Non-pigmented ciliary epithelial cell (primary cell): ENCODE measurements at places on chromosomes 12 and 14.

DNA sequence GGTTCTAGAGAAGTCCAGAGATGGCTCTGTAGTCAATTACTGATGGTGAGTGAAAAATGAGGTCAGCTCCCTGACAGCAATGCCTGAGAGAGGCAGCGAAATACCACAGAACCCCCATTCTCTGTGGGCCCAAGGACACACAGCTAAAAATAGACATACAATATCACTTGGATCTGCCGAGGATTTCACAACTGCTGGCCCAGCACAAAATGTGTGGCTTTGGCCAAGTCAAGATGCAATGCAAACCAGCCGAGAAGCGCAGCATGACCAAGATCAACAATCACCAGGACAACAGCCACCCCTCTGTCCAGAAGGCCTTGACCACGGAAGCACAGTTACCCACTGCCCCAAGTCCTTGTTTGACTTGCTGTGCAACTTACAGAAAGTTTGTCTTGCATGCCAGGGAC, 52.2 kb downstream of the CKAP4 start:
- DNase-seq, result peak; percentile 43

DNA sequence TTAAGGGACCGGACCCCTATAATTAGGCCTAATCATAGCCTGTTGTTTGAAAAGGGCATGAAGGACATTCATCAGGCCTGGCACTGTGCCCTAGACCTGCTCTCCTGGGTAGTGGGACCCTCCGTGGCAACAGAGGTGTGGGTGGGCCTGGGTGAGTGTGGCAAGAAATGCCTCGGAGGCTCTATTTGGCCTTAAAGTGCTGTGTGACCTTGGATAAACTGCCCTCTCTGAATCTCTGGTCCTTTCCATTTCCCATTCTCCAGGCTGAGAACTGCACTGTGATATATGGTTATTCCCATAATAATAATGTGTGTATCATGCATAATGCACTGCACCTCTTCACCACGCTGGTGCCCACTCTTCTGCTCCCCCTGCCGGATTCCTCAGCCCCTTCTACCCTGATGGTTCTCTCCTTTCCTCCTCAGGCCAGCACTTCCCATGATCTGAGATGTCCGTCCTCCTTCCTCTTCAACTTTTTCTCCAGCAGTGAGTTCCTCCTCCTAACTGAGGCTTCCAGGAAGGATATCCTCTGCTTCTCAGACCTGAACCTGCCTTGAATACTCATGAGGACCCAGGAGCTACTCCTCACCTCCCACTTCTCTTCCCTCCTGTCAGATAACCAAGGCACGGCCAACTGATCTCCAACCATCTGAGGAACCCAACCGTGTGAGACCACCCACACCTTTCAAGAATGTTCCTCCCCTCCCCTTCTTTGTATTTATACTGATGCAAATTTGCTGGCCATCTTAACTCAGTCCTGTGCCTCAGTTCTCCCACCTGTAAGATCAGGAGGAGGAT, 111.0 kb upstream of the PZP start:
- no peak for DNase-seq

DNA sequence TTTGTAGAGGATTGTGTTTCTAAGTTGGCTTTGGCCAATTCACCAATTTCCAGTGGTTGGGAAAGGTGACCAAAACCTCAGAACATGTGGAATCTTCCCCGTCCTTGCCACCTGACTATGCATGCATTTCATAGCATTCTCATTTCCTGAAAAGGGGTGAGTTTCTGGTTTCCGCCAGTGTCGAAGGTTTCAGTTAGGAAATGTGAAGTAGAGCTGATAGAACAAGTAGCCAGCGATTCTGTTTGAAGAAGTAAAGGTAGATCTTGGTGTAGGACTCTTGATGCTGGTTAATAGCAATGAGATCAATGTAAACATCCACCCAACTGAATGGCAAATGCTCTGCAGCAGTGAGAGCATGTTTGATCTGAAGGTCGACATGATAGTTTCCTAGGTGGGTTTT, 15.9 kb downstream of the SMOC1 start:
- no peak for DNase-seq

DNA sequence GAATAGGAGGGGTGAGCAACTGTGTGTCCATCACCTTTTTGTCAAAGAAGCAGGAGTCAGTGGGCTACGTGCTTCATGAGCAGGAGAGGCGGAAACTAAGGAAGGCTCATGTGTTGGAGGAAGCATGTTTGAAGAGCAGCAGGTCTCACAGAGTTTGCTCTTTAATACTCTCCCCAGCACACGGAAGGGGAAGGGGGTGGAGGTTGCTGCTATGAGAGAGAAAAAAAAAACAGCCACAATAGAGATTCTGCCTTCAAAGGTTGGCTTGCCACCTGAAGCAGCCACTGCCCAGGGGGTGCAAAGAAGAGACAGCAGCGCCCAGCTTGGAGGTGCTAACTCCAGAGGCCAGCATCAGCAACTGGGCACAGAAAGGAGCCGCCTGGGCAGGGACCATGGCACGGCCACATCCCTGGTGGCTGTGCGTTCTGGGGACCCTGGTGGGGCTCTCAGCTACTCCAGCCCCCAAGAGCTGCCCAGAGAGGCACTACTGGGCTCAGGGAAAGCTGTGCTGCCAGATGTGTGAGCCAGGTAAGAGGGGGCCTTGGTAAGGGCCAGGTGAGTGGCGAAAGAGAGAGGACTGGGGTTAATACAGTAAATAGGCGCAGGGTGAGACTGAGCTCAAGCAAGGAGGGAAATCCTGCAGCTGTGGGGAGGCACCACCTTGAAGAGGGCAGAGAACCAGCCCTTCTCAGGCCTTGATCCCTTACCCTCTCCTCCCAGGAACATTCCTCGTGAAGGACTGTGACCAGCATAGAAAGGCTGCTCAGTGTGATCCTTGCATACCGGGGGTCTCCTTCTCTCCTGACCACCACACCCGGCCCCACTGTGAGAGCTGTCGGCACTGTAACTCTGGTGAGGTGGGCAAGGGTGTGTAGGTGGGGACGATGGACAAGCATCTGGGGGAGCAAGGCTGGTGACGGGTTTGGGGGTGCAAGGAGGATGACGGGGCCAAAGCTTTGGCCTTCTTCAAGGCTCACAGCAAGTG, at the start of gene CD27:
Gene CD27 (plus strand): TSS at position 252 of the 985 bp plus-strand sequence. CDS start 141 bp downstream, at position 393.
- no peak for DNase-seq

GRCh38 chr12:52401526-52401925, 4.6 kb downstream of the KRT82 start:
- DNase-seq, result no peak

DNA sequence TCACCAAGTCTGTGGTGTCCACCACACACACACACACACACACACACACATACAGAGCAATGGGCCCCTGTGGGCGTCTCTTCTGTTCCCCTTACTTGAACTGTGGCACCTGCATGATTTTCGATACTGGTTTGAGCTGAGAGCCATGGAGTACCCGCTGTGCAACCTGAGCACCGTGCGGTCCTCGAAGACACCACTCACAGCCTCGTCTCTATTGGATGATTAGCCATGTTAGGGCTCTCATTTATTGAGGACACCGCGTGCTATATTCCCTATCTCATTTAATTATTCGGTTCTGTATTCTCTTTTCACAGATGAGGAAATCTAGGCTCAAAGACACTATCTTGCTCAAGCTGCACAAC, 623 bp upstream of the C14orf132 start:
- no peak for DNase-seq

GRCh38 chr12:31951008-31951407, 8.2 kb upstream of the RESF1 start:
- DNase-seq, result no peak

DNA sequence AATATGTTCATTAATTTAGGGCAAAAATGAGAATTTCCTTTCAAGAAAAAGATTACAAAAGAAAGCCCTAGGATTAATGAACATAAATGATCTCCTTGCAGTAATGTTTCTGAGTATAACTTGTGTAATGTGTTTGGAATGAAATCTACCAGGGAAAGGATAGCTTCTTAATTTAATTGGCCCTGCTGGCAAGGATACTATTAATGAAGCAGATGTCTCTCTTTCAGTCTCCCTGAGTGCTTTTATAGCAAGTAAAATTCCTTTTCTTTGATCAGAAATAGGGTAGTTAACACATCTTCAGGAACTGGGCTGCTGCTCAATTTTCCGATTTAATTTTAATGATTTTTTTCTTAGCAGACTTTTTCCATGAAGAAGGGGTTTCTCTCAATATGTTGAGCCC, 379.4 kb upstream of the PDE3A start:
- no peak for DNase-seq

- no peak for DNase-seq
Measured at GRCh38 chr12:119772431-119772830, 104.5 kb downstream of the PRKAB1 start.

- DNase-seq, result no peak
Measured at GRCh38 chr14:89198544-89199329, 218.3 kb downstream of the FOXN3 start.

DNA sequence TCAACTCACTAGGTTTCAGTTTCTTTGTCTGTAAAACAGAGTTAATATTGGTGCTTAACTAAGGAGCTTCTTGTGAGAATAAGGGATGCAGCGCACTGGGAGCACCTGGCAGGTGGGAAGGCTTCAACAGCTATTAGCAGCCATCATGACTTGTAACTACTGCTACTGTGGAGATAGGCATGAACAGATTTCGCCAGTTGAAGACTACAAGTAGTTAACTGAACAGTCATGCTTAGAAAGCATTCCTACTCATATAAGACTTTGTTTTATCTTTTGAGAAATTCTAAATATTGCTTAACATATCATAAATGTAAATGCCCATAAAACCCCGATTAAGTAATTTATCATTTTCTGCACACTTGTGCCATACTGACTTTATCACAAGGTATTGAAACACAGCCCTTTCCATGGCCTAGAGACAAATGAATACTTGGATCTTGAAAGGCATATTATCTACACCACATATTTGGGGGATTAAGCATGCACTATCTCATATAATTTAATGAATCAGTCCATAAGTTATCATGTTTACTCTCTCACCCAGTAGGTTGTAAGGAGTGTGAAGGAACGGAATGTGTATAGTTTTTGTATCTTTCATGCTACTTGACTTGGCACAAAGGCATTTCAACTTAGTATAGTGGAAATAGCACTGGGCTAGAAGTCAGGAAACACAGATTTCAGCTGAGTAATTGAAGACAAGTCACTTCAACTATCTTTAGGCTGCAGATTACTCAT, 16.1 kb downstream of the NTN4 start:
- DNase-seq, result no peak

GRCh38 chr14:79464468-79464867, 746.8 kb downstream of the DIO2 start:
- peak; percentile 18 for DNase-seq

GRCh38 chr12:111056618-111057521, 136.5 kb upstream of the MYL2 start:
- no peak for DNase-seq

- DNase-seq, result peak; percentile 67
Measured at GRCh38 chr14:49946320-49947141, 53.6 kb downstream of the ARF6 start.

GRCh38 chr12:12098691-12099015, 27.9 kb downstream of the BCL2L14 start:
- no peak for DNase-seq

GRCh38 chr14:22039938-22040780, 366.5 kb upstream of the OR4E1 start:
- no peak for DNase-seq

GRCh38 chr12:117105902-117106301, 6.7 kb upstream of the TESC start:
- DNase-seq, result no peak

GRCh38 chr12:62862259-62862881, 72.6 kb downstream of the PPM1H start:
- DNase-seq, result no peak

GRCh38 chr14:65231286-65231980, 129.1 kb upstream of the MAX start:
- DNase-seq, result no peak

- DNase-seq, result no peak
Measured at GRCh38 chr14:65025818-65026217, 39.1 kb downstream of the FNTB start.

GRCh38 chr14:76877871-76878270, 51.7 kb downstream of the LRRC74A start:
- DNase-seq, result no peak

DNA sequence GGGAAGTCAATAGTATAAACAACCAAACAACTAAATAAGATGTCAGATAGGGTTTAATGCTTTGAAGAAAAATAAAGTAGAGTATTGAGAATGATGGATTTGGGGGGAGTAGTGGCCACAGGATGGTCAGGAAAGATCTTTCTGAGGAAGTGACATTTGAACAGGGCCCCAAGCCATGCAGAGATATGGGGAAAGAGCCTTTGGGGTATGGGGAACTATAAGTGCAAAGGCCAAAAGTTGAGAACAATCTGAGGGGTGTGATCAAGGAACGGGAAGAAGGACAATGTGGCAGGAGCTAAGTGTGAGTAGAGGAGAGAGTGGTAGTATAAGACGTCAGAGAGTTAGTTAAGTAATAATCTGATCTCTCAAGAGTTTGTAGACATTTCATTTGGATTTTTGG, 1.3 kb downstream of the MRPS35 start:
- no peak for DNase-seq

- DNase-seq, result no peak
Measured at GRCh38 chr14:97218691-97219430, 421.7 kb downstream of the VRK1 start.

DNA sequence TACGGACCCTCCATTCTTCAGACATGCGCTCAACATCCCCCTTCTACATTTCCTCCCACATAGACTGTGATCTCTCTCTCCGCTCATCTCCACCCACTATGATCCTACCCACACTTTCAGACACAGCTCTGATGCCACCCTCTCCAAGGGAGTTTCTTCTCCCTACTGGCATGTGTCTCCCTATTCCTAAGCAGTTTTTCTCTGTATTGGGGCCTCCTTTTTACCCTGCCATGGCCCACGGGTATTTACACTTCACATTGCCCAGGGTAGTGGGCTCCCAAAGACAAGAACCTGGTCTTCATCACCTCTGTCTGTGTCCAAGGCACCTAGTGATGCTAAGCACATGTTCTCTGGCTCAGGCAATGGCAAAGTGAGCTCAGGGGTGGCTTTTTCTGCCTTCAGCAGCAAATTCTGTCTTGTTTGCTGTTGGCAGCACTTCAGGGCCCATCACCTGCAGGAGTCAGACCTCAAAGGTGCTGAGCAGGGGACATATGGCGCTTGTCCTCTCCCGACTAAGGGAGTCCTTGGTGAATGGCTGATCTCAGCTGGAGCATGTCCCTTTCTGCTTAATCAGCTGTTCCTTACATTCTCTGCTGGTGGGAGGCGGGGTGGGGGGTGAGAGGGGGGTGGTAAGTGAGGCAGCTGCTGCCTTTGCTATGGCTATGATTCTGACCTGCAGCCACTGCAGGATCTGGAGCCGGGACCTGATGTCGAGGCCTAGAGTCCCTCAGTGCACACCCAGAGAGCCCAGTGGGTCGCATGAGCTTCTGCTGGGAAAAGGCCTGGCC, 256.8 kb downstream of the PCNX1 start:
- DNase-seq, result no peak

- no peak for DNase-seq
Measured at GRCh38 chr14:77204459-77204771, 22.8 kb downstream of the TMEM63C start.

- peak; percentile 61 for DNase-seq
Measured at GRCh38 chr12:119911182-119911581, 34.1 kb upstream of the CIT start.

GRCh38 chr12:108333898-108334699, 5.0 kb downstream of the CMKLR1 start:
- DNase-seq, result peak; percentile 26
